ENCODE measurements at places on chromosomes 7 and 10.

DNA sequence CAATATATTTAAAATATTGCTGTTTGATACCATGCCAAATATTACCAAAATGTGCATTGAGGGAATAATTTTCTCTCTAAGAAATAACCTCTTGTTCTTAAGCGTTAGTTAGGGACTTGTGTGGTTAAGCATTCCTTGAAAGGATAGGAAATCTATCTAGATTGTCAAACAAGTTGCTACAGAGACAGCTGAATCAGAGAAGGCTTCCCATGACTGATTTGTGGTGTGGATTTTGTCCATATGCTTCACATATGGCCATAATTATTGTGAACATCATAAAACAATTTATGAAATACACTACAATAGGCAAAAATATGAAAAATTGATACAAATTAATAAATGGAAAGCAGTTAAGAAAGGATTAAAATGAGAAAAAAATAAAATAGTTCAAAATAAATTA, 96.3 kb downstream of the GNAT3 start:
- no peak for DNase-seq

DNA sequence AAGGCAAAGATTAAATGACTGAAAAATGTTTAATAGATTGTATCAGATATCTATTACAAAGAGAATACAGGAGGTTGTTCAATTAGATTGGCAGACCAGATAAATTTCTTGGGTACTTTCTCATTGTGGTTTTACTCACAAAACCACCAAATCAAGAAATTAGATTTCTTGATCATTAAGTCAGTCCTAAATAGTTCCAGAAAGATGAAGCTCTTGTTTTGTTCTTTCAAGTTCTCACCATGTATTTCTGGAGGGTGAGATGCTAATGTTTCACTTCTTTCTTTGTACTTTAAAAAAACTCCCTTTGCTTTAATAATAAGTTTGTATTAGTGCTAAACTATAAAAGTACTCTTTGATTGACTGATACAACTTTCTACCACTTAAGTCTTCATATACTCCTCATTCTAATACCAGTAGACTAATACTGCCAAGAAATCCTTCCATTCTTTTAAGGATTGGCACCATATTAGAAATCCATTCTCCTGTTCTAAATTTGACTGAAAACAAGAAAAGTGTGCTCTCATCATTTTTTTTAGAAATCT, 69.4 kb downstream of the RNF133 start:
- no peak for DNase-seq

- DNase-seq = no peak
Observed at GRCh38 chr10:132204781-132205473, 18.2 kb downstream of the DPYSL4 start.

DNA sequence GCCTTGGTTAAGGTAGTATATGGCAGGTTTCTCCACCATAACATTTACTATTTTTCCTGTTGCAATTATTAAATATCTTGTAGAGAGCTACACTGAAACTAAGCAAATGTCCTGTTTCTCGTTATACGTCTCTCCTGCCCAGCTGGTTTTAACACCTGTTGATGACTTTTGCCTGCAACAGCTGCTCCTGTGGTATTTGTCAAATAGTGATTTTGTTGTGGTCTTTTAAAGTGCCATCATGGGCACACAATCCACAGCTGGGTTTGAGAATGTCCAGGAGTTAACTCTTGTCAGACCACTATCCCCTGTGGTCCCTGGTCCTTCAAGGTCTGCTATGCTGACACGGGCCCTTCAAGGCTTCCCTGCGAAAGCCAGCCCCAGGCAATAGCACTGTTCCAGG, 24.9 kb upstream of the SEC61G start:
- DNase-seq = no peak

DNA sequence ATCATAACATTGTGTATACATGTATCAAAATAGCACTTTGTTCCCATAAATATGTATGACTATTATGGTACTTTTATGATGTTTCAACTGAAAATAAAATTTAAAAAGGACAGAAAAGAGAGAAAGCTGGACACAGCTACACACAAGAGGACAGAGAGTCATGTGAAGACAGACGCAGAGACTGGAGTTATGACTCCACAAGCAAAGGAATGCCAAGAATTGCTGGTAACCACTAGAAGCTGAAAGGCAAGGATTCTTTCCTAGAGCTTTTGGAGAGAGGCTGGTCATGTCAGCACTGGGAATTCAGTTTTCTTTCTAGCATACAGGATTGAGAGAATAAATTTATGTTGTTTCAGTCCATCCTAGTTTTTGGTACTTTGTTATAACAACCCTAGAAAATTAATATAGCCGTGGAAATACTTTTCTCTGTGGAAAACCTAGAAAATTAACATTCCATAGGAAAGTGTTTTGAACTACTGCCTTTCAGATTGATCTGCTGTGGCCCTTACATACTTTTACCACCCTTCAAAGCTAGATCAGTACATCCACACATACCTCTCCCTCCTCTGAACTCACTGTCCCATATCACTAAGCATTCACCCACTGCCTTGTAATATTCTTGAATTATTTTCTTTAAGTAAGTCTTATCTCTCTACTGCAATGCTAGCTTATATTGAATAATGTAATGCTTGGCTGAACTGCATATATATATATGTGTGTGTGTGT, 575.3 kb downstream of the IPMK start:
- DNase-seq = peak; percentile 88

DNA sequence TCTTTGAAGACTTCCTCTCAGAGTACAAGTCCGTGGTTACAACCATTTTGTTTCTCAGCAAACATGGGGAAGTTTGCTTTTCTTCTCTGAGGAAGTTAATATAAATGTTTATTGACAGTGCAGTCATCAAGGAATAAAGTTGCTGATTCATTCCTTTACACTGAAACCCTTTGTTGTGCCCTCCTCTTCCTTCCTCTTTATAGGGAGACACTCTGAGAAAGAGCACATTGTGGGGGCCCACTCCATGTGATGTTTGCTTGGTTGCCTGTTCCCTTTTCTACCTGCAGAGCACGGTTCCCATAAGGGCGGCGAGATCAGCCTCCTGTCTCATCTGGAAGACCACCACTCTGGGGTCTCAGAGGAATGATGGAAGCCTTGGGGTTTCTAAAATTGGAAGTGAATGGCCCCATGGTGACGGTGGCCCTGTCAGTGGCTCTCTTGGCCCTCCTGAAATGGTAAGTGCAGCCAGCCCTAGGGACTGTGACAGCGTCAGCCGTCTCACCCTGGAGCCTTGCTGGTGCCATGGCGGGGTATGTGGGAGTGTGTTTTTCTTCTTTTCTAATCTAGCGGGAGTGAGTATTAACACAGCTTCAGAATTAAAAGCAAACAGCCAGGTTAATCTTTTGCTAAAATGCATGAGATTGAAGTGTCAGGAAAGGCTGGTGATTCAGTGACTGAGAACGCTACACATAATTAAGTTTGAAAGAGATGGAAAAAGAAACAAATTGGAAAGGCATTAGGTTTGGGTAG, at the start of gene TBXAS1:
TBXAS1 (plus strand) TSS at position 240 of the 750 bp plus-strand sequence; CDS start at position 367, 127 bp downstream.
- no peak for DNase-seq

GRCh38 chr10:63236113-63236935, 103.2 kb downstream of the NRBF2 start:
- peak; percentile 84 for DNase-seq

DNA sequence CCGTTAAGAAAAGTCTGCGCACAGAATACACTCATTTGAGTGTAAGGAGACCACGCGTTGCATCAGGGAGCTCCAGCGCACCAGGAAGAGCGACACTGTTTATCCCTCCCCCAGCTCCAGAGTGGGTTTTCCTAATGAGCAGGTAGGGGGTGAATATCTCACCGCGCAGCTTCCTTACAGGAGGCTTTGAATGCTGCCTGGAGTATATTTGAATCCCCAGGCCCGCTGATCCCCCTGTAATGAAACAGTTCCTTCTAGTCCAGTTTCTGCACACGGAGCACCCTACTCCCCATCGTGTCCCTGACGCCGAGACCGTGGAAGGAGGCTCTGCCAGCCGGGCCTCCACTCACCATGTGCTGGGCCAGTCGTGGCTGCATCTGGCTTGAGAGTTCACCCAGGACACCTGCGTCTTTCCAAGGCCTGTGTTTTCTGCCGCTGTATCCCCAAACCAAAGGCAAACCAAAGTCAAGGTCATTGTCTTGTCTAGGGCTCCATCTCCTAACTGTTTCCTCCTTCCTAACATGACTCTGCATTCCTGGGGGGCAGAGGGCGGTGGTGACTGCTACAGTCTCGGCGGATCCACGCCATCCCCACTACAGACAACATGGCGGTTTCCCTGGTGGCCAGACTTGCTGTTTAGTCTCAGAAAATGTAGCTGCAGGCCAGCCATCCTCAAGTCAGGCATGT, 167.8 kb downstream of the USP6NL start:
- no peak for DNase-seq

DNA sequence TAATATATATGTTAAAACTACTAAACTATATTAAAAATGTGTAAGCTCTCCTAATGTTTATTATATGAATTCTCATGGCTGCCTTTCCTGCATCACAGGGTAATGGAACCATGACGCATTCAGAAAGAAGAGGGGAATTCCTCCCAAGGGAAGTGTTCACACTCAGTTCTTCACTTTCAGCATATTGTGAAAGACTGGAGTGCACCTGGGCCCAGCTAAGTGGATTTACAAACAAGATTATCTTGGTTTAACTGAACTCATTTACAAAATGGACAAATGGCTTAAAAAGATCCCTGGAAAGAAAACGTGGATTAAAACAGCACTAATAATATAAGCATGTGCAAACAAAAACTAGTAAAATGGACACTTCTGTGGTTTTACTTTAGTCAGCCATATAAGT, 149.8 kb downstream of the DOCK4 start:
- DNase-seq = no peak

DNA sequence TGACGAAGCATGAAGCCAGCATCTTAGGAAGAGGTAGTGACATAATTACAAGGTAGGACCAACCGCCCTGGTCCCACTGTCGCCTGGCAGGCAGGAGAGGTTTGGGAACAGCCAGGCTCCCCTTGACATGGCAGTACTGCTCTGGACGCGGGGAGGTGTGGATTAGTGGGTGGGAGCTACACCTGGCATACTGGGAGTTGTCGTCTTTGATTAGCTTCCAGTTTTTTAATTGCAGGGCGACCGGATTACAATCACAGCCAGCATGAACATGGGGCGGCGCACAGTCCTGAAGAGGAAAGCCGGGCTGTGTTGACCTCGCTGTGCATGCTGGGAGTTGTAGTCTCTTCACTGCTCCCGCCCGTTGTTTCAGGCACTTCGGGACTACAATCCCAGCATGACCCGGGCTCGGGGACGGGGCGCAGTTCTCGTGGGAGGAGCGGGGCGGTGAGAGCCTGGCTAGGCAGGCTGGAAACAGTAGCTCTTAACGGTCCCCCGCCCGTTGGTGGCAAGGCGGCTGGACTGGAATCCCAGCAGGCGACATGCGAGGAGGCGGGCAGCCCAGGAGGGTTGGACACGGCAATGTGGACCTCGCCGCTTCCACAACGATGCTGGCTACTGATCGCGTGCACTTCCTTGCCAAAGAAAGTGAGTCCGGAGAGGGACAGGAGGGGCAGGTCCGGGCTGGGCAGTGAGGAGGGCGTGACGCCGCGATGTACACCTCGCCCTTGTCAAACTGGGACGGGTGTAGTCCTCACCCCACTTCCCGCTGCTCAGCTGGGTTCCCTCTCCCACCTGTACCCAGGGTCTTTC, 98.0 kb upstream of the ZNF722 start:
- no peak for DNase-seq

- no peak for DNase-seq
Observed at GRCh38 chr7:33959676-33960075, 54.3 kb downstream of the BMPER start.

DNA sequence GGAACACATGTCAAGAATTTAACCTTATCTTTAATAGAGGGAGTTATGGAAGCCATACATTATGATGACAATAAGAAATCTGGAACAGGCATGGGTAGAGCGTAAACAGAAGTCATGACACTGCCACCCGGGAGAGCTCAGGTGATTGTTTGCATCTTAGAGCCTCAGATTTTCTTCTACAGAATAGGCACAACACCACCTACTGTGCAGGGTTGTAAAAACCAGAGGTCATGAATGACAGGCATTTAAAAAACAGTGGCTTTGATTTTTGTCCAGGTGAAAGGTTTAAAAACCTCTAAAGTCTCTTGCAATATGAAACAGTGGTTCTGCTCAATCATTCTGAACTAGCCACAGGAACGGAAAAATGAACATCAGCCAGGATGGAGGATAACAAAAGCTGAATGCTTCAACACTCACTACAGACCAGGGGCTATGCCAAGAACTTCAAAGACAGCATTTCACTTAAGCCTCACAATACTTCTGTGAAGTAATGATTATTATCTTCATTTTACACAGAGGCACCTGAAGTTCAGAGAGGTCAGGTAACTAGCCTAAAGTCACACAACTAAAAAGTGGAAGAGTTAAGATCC, 123.8 kb downstream of the SLC25A13 start:
- peak; percentile 68 for DNase-seq

- DNase-seq = no peak
Observed at GRCh38 chr7:87187120-87187519, 32.4 kb downstream of the TMEM243 start.

GRCh38 chr10:59741048-59741447, 12.2 kb downstream of the MRLN start:
- no peak for DNase-seq

GRCh38 chr10:83959328-83959727, 180.0 kb upstream of the GHITM start:
- no peak for DNase-seq

- DNase-seq = no peak
Observed at GRCh38 chr7:128939861-128940410, 2.2 kb downstream of the IRF5 start.

GRCh38 chr10:52682766-52683165, 89.8 kb downstream of the MBL2 start:
- no peak for DNase-seq

GRCh38 chr7:43554423-43554822, 28.5 kb upstream of the STK17A start:
- DNase-seq = no peak

DNA sequence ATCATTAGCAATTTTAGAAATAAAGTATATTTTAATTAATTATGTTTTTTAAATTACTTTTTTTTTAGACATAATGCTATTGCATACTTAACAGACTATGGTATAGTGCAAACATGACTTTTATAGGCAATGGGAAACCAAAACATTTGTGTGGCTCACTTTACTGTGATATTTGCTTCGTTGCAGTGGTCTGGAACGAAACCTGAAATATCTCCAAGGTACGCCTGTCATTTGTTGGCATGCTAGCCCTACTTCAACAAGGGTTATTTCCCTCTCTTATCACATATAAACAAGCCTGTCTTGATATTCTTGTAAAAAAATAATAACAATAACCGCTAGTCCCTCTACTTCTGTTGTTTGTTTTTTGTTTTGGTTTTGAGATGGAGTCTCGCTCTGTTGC, 74.2 kb downstream of the TYW1B start:
- DNase-seq = no peak

DNA sequence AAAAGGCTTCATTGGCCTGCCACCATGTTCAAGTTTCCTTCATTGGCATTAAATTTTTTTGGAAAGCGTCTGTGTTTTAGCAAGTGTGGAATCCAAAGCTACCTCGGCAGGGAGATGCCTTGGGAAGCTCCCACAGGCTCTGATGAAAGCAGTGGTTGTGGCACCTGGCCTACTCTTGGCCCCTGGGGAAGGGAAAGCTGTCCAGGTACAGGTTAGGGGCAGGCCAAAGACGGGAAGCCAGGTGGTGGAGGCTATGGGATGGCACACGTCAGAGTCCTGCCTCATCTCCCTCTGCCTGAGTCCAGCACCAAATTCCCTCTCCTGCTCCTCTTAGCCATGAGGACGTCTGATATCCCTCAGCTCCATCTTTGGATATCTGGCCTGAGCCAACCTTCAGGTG, 49.7 kb downstream of the C10orf120 start:
- DNase-seq = no peak
